ENCODE measurements at places on chromosomes 12 and 14. TPM values are rescaled to one million over a fixed set of nuclear protein-coding genes. Genes with fewer than 3 reads are reported as not detected.

KRT85 gene
- 0.76 TPM for total RNA-seq

CISTR gene
- total RNA-seq: not detected

RPGRIP1 gene
- total RNA-seq: not detected

OLR1 gene
- total RNA-seq: 0.41 TPM

YAF2 gene
- 10.8 TPM for total RNA-seq

GRCh38 chr14:55332654-55333570, 61.7 kb downstream of the FBXO34 start:
- DNase-seq: no peak
- no peaks in the 10 kb centered on the region for H3K36me3 ChIP-seq
- H3K4me1 ChIP-seq: peaks cover 3% of the 10 kb centered on the region

DNA sequence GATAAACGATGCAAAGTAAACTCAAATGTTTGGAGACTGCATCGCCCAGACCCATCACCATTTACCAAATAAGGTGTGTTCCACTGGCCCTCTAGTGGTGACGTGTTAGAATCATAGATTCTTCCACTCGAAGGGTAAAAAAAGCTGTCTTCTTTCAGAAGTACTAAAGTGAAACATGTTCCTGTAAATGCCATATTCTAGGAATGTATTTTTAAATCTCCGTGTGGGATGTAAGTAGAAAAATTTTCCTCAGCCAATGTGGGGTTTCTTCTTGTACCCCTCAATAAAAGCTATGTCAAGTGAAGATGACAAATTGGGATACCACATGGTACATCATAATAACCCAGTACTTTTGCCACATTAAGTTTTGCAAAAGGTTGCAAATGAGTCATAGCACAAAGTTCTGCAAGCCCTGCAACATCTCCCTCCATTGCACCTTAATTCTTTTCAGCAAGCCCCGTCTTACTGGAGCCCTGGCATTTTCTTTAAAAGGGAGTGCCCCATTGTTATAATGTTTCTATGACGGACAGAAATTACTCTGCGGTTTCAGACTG, 100.8 kb downstream of the CCER1 start:
- no peaks in the 10 kb centered on the region for H3K27me3 ChIP-seq
- H3K27ac ChIP-seq: no peak overlapping the region
- no peaks in the 10 kb centered on the region for H3K36me3 ChIP-seq
- peak; percentile 14 for DNase-seq

DNA sequence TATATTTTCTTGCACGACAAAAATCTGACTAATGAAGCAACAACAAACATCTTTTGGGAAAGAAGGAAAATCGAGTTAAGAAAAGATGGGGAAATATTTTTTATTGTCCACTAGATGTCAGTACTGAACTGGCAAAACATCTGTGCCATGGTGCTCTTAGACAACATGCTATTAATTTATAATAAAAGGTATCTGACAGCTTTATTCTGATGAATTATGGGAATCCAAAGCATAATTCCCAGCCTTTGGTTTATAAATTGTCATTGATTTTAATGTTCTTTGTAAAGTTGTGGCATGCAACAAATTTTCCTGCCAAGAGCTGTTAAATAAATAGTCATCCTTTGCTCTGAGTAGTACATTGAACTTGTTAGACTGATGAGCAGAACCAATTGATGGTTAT, 231.2 kb downstream of the ETNK1 start:
- H3K36me3 ChIP-seq: no peaks in the 10 kb centered on the region
- no peak overlapping the region for H3K27ac ChIP-seq
- DNase-seq: no peak
- no peaks in the 10 kb centered on the region for H3K27me3 ChIP-seq

DNA sequence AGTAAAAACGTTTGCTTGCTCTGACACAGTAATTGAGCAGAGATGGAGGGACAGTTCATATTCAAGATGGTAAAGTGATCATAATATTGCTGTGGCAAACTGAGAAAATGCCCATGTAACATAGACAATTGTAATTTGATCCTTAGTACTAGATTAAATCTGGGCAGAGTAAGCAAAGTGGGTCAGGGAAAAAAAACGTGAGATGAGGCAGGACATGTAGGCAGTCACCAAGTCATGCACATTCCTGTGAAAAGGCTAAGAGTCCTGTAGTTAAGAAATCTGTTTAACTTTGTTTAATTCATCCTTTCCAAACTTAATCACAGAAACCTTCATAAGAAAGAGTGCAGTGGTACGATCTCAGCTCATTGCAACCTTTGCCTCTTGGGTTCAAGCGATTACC, 16.1 kb downstream of the BTBD7 start:
- H3K27me3 ChIP-seq: no peaks in the 10 kb centered on the region
- no peaks in the 10 kb centered on the region for H3K4me1 ChIP-seq
- H3K4me3 ChIP-seq: no peak overlapping the region
- no peak overlapping the region for H3K27ac ChIP-seq
- no peak for DNase-seq

DNA sequence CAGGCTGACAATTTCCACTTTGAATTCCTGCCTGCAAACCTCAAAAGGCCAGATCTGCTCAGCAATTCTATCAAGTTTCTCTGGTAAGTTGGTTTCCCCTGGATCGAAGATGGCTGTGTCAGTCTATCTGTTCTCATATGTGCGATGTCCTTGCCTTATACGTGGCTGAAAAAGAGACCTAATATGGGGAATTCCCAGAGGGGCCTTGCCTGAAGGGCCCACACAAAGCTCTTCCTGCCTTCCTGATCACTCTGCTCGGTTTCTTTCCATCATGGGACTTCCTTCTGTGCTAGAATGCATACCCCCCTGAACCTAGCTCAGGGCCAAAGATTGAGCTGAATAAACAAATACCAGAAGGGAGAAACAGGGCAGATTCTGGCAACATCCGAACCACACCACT, 13.2 kb downstream of the TCL1B start:
- no peaks in the 10 kb centered on the region for H3K4me1 ChIP-seq
- no peak for DNase-seq
- H3K27ac ChIP-seq: no peak overlapping the region
- H3K4me3 ChIP-seq: no peak overlapping the region
- no peaks in the 10 kb centered on the region for H3K36me3 ChIP-seq
- no peaks in the 10 kb centered on the region for H3K27me3 ChIP-seq

DNA sequence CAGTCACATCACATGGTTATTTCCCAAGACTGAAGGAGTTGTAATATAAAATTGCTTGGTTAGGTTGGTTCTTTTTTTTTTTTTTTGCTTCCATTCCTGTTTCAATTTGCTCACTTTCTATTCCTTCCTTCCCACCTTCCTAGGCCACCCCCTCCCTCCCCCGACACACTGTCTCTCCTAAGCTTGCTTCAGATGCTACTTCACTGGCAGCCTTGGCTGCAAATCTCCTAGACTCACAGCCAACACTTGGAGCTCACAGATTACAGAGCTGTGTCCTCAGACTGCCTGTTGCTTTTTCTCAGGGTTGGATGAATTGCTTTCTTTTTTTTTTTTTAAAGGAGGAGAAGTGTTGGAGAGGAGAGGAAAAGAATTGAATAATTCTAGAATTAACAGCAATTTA, 77.3 kb upstream of the GRIN2B start:
- no peaks in the 10 kb centered on the region for H3K36me3 ChIP-seq
- H3K4me3 ChIP-seq: no peak overlapping the region
- no peaks in the 10 kb centered on the region for H3K27me3 ChIP-seq
- no peak for DNase-seq

GRCh38 chr12:118068445-118068844, 7.5 kb upstream of the WSB2 start:
- no peak overlapping the region for H3K27ac ChIP-seq
- H3K4me1 ChIP-seq: no peaks in the 10 kb centered on the region
- no peak overlapping the region for H3K4me3 ChIP-seq
- H3K27me3 ChIP-seq: no peaks in the 10 kb centered on the region

- H3K4me1 ChIP-seq: no peaks in the 10 kb centered on the region
- no peaks in the 10 kb centered on the region for H3K36me3 ChIP-seq
- H3K27ac ChIP-seq: no peak overlapping the region
- DNase-seq: no peak
These were observed 40.5 kb downstream of the DIO3 start for GRCh38 chr14:101601606-101602465.

All from uterus (tissue), 4 donors.